Activated naive CD4-positive, alpha-beta T cell (primary cell): ENCODE measurements at places on chromosomes 1 and 21.

DNA sequence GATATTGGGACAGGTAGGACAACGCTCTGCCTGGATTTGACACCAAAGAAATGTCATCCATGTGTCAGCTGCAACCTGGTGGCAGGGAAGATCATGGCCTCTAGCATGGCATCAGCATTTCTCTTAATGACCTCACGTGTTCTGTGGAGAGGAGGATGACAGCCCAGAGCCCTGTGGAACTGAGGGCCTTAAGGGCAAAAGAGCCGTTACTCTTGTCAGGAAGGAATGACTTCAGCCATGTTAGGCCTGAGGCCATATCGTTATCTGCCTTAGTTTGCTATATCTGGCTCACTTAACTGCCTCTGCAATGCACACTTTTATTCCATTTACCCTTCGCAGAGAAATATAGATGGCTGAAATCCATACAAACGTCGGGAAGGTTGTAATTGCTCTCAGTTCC, 83.2 kb upstream of the PBX1 start:
- DNase-seq: no peak

DNA sequence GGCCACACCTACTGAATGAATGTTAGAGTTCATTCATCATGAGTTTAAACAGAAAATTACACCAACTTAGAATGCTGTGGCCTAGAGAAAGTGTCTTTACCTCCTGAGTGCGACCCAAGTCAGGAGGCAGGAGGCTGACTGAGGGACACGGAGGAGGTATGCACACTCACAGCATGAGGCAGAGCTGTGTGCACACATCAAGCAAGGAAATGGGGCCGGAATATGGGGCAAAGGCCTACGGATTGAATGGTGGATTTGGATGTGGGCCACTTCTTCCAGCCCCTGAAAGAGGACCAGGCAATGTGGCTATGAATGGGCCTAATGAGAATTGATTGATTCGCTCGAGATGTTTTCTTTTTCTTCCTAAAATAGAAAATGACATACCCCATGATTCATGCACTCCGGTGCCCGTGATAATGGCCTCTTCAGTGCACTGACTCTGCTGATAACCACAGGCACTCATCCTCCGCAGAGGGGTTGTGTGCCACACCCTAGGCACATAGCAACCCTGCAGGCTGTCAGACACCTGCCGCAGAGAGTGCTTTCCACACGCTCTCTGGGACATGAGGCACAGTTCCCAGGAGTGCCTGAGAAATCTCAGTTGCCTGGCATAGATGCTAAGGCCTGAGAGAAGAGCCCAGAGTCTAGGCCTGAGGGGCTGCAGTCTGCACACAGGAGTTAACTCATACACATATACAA, 155.5 kb downstream of the GLUL start:
- DNase-seq: no peak

DNA sequence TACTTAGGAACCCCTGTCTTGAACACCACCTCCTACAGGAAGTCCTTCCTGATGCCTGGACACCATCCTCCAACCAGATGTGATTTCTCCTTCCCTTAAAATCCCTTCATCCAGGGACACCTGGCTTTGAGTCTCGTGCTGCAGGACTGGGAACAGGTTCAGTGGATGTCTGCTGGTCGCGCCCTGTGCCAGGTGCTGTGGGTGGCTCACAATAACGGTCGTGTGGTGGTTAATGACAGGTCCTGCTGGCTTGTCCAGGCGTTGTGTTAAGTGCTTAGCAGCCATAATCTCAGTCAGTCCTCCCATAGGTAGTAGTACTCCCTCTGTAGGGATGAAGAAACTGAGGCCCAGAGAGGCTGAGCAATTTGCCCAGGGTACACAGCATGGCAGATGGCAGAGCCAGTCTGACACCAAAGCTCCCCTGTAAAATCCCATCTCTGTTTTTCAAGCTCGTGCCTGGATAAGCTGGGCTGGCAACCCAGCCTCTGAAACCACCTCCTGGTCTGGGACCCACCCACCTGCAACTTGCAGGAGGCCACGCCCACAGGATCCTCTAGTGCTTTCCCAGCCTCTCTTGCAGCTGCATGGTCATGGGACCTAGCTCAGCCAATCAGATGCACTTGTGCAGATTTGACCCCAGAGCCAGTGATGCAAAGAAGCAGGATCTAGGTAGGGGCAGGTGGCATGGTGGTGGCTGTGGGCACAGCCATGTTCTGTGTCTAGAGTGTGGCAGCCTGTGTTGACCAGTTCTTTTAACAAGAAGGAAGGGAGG, 106.0 kb upstream of the IFFO2 start:
- DNase-seq: no peak

GRCh38 chr1:155127967-155128754, 485 bp downstream of the EFNA1 start:
- DNase-seq: no peak

DNA sequence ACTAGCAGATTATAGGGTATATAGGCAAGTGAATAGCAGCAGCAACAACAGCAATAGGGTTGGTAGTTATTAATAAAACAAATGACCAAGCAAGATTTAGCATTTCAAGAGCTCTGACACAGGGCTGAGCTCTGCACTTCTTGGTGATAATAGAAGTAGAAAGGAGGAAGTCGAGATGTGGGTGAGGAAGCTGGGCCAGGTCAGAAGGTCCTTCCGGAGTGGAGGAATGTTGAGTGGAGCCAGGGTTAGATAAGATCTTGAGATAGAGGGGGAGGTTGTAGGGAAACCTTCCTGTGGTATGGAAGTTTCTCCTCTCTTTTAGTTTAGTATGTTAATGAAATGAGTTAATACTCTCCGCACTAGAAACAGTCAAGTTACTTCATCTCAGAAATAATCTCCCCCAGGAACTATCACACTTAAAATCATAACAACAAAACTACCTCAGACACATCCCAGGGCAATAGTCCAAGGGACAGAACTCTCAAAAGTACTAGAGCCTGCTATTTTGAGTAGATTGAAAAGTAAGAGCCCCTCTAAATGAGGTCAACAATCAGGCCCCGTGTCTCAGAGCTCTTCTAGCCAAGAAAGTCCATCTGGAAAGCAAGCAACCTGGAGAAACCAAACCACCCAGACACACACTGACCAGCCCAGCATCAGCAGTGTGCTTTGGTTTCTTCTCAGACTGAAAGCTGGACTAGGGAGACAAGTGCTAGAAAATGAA, 45.4 kb upstream of the ATP1B1 start:
- no peak for DNase-seq

GRCh38 chr1:45097944-45098343, 85.9 kb downstream of the UROD start:
- DNase-seq: no peak

GRCh38 chr1:163922743-163923201, 601.0 kb downstream of the NUF2 start:
- DNase-seq: no peak

- DNase-seq: no peak
Observed at GRCh38 chr21:40731206-40731605, 115.8 kb downstream of the DSCAM start.

DNA sequence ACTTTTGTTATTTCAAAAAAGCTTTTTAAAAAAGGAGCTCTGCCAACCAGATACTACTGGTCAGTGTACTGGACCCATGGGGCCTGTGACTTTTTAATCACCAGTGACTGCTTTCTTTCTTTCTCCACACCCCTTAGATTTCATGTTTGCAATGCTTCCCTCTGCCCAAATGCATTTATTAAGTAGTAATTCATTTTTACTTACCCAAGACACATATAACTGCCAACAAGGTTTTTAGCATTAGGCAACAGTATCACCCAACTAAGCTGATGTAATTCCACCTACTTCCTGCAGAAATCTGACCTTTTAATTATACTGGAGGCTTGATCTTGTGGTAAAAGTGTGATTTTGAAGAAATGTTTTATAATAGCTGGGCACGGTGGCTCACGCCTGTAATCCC, 12.5 kb downstream of the MECR start:
- DNase-seq: no peak

- DNase-seq: no peak
Observed at GRCh38 chr1:116587501-116588227, 16.8 kb upstream of the CD58 start.

DNA sequence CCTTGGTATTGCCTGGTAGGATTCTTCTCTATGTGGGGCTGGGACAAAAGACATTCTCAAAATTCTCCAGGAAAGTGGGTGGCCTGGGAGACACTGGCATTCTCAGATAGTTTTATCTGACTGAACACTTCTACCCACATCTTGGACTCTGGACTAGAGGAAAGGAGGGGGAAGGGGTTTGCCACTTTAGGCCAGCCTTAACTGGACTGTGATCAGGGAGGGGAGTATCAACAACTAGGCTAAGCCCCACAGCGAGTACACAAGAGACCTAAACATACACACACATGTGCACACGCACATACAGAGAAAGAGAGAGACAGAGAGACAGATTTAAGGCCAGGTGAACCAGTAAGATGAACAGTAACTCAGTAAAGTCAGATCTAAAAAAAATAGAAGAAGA, 1.2 kb upstream of the SEMA6C start:
- no peak for DNase-seq

- no peak for DNase-seq
Observed at GRCh38 chr21:45552696-45553391, 10.6 kb upstream of the SLC19A1 start.

DNA sequence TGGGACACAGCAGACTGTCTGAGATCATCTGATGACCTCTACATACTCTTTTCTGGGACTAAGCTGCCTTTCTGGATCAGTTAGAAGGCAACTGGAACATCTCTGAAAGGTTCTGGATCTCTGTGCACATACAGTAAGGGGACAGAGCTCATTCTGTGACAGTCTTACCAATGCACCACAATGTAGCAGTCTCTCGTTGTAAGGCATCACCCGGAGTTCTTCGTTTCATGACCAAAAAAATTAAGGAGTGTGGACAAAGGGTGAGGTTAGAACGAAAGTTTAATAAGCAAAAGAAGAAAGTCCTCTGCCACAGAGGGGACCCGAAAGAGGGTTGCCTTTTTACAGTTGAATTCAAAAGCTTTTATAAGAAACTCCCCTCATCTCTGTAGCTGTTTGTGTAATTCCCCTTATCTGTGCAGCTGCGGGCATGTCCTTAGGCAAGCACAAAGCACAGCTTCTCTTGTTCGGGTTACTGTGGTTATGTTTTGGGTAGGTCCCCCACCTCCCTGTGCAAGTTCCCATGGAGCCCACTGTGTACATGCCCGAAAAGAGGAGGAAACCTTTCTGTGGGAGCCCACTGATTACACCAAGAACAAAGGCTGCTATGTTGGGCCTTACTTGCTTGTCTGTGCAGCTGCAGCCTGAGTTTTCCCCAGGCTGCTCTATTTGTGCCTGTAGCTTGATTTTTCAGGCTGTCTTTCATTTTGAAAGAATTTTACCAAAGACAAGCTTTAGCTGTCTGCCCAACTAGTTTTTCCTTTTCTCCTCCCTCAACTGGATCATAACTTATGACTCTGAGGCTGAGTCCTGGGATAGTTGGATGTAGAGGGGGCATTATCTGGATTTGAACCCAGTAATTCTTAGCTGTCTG, 53.1 kb upstream of the CACNA1E start:
- DNase-seq: no peak

DNA sequence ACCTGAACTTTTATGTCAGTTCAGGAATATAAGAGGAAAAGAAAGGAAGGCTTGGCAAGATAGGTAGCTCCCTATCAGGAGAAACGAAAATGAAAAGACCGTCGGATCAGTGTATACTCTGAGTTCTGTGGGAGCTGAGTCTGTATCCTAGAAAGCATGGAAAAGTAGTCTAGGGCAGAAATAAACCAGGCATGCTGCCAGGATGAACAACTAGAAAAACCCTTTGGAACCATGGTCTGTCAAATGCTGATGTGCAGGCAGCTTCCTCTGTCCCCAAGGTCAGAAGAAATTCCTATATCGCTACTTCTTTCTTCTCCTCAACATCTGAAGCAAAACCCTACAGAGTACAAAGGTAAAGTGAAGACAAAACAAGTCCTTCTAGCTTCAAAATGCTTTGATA, 268.8 kb downstream of the ST6GALNAC3 start:
- DNase-seq: no peak

DNA sequence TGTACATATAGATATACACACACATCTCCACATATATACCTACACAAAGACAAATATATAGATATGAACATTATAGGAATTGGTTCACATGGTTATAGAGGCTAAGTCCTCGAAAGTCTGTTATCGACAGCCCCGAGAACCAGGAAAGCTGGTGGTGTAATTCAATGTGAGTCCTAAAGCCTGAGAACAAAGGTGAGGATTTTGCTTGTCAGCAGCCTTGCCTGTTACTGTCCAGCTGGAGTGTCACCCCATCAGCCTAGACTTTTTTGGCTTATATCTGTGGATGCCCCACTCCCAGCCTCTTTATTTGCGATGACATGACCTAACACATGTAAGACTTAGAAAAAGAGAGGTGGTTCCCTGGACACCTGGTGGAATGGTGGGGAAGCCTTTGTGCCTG, 97.0 kb downstream of the GIPC2 start:
- DNase-seq: no peak

GRCh38 chr1:110254604-110255391, 44.7 kb downstream of the KCNC4 start:
- DNase-seq: no peak

GRCh38 chr1:93531193-93531592, 83.3 kb downstream of the FNBP1L start:
- no peak for DNase-seq

DNA sequence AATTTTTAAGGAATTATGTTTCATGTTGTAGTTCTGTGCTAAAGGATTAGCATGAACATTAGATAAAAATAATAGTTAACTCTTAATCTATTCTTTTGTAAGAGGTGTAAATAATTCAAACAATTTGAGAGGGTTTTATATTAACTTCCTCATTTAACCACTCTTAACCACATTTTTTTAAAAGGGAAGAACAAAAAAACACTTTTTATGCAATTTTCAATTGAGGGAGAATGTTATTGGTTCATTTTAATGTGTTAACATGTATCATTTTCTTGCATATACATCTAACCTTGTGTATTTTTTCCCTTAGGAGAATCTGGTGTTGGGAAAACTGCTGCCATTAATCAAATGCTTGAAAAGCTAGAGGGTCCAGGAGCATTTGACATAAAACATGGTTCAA, 169.0 kb downstream of the LBR start:
- no peak for DNase-seq

- no peak for DNase-seq
Observed at GRCh38 chr1:226004396-226004795, 5.3 kb upstream of the SDE2 start.

- no peak for DNase-seq
Observed at GRCh38 chr1:246761396-246761795, 37.2 kb downstream of the SCCPDH start.

DNA sequence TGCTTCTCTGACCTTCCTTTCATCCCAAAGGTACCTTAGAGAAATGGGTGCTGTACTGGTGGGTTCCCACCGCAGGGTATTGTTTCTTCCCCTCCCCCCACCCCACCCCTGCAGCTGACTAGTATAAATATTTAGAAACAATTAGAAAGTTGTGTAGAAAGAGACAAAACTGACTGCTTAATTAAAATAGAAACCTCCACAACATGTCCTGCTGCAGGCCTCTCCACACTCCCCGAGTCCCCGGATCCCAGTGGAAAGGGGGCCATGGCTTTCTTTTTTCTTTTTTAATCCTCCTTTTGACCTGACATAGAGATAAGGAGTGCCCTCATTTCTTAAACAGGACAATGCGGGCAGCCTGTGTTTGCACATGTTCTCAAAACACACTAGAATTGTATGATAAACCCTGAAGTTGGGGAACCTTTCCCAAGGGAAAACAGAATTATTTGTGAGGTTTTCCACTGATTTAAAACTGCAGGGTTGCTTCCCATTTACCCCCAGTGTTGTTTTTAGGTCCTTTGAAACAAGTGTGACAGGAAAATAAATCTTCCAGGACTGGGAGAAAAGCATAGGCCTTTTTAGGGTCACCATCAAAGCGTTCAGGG, 1.7 kb downstream of the RHOU start:
- DNase-seq: no peak
